ENCODE measurements at places on chromosomes 2 and 18.

DNA sequence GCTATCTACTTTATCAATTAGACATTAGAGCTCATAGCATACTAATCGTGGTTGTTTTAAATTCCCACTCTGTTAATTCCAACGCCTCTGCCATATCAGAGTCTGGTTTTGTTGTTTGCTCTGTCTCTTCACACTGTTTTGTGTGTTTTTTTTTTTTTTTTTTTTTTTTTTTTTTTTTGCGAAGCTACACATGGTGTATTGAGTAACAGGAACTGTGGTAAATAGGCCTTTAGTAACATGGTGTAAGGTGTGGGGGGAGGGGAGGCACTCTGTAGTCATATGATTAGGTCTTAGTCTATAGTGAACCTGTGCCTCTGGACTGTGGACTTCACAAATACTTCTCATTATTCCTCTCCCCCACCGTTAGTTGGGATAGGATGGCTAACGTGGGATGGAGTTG is 370.7 kb upstream of the RAB12 start:
- no peak for DNase-seq

GRCh38 chr2:178521304-178522150 is 41.3 kb downstream of the PLEKHA3 start:
- DNase-seq, result no peak

DNA sequence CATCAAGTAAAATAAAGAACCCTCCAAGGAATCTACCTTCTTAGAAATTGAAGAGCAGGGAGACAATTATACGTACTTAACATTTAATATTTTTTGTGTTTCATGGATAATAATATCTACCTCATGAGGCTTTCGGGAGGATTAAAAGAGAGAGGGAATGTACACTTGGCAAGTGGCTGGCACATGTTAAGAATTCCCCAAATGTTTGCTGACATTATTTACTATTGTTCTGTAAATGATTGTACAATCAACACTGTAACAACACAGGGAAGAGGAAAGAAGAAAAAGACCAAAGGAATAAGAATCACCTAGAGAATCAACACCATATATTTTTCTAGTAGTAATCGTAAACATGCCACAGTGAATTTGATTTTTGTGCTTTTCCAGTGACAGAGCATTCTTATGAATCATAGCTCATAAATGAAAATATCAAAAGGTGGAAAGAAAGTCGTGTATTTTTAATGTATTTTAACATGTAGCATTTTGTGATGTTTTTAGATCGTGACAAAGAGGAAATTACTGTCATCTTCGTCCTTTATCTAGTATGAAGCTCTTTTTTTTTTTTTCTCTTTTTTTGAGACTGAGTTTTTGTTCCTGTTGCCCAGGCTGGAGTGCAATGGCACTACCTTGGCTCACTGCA is 67.3 kb downstream of the B3GNT2 start:
- no peak for DNase-seq

GRCh38 chr2:14756981-14757657 is 124.6 kb downstream of the LRATD1 start:
- DNase-seq, result no peak

DNA sequence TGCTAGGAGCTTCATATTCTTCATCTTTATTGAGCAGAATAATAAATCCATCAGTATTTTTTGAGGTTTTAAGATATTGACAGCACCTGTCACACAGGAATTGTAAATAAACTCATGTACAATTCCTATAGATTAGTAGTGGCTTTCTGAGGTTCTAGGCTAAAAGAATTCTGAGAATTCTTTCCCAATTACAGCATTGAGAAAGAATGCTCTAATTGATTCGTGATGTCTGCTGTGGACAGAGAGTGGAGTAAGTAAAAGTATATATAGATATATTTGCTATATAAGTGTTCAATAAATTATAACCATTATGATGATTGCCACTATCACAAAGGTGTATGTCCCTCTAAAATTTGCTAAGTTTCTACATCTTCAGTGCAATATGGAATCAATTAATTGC is 186.5 kb upstream of the NRP2 start:
- no peak for DNase-seq

DNA sequence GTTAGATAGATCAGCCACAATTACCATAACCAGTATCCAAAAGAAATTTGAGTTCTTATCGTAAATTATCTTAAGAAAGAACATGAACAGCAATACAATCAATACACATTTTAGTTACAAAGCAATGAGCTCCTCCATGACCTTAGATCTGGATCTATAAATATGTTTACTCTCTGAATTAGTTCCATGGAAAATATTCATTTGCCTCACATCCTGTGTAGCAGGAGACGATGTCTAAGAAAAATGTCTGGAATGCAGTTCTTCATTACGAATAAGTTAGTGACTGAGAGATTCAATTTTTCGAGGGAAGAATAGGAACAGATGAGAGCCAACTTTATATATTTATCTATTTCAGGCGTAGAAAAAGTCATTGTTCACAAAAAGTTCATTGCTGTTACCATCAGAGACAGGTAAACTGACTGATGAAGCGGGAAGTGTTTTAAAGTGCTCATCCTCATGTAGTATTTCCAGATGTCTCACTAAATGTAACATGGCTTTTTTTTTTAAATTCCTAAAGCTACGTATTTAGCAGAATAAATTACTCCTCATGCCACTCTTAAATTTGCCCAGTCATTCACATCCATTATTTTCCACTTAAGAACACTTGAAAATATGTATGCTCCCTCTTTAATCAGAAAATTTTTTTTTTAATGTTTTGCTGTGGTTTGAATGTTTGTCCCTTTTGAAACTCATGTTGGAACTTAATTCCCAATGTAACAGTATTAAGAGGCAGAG is 106.5 kb upstream of the SCN1A start:
- no peak for DNase-seq

- DNase-seq, result no peak
These were observed 77.1 kb downstream of the MYO5B start for GRCh38 chr18:50117863-50118262.

GRCh38 chr2:62264186-62264585 is 68.3 kb downstream of the B3GNT2 start:
- no peak for DNase-seq

DNA sequence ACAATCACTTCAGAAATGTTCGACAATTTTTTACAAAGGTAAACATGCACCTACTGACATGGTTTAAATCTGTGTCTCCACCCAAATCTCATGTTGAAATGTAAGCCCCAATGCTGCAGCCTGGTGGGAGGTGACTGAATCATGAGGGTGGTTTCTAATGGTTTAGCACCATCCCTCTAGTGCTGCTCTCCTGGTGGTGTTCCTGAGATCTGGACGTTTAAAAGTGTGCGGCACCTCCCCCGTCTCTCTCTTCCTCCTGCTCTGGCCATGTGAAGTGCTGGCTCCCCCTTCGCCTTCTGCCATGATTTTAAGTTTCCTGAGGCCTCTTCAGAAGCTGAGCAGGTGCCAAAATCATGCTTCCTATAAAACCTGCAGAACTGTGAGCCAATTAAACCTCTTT is 28.3 kb downstream of the MAP3K2 start:
- no peak for DNase-seq

GRCh38 chr2:217412277-217412676 is 552.4 kb upstream of the TNP1 start:
- DNase-seq, result no peak

GRCh38 chr18:22044474-22045220 is 124.7 kb upstream of the GATA6 start:
- no peak for DNase-seq
